ENCODE measurements at places on chromosomes 7 and 10. TPM values are rescaled to one million over a fixed set of nuclear protein-coding genes. Genes with fewer than 3 reads are reported as not detected.

The OR6V1 gene
- not detected for total RNA-seq

DNA sequence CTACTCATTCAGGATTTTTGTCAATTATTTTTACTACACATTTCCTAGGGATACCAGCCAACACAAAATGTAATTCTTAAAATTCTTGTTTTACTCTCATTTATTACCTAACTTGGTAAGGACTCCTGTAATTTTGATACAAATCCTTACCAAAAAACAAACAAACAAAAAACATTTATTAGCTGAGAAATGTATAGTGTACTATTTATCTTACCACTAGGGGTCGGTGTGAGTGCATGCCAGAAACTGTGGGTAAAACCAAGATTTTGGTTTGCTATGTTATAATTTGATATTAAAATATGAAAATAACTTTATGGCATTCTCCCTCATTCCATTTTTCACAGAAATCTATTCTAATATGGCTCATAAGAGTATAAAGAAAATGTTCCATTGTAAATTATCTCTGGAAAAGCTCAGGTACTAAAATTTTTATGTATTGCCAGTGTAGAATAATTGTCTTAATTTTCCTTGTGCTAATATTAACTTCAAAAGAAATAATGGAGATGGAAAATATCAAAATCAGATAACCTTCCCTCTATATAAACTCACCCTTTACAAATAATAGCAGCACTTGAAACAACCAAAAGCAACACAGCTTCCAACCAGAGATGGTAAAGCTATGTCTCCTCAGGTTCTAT lies 290.8 kb upstream of the PCDH15 start:
- no peak for DNase-seq
- H3K36me3 ChIP-seq, result no peaks in the 10 kb centered on the region
- no peaks in the 10 kb centered on the region for H3K4me1 ChIP-seq
- H3K4me3 ChIP-seq, result no peak overlapping the region
- H3K27ac ChIP-seq, result no peak overlapping the region

The PPP1R9A gene
- 4.1 TPM for total RNA-seq

DNA sequence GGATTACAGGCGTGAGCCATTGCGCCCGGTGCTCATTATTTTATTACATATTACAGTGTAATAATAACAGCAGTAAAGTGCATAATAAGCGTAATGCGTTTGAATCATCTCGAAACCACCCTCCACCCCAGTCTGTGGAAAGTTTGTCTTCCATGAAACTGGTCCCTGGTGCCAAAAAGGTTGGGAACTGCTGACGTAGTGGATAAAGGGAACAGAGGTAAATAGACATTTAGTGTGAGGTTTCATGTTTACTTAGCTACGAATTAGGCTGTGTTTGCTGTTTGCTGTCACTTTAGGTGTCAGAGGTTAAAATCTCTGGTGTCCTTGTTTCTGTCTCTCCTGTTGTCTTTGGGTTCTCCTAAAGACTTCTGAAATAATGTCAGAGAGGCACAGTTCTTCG lies 60.3 kb upstream of the SLC39A12 start:
- H3K27ac ChIP-seq, result no peak overlapping the region
- no peaks in the 10 kb centered on the region for H3K36me3 ChIP-seq
- H3K4me1 ChIP-seq, result no peaks in the 10 kb centered on the region
- H3K27me3 ChIP-seq, result no peaks in the 10 kb centered on the region

- H3K27ac ChIP-seq, result no peak overlapping the region
- H3K27me3 ChIP-seq, result no peaks in the 10 kb centered on the region
- no peaks in the 10 kb centered on the region for H3K36me3 ChIP-seq
These were observed 36.7 kb upstream of the PRPS1L1 start for GRCh38 chr7:18064242-18064838.

The MSS51 gene
- 1.4 TPM for total RNA-seq

The SPDYE11 gene
- not detected for total RNA-seq

GRCh38 chr7:19932549-19933249 lies 159.3 kb upstream of the TMEM196 start:
- H3K36me3 ChIP-seq, result no peaks in the 10 kb centered on the region
- no peaks in the 10 kb centered on the region for H3K4me1 ChIP-seq
- no peak for DNase-seq

DNA sequence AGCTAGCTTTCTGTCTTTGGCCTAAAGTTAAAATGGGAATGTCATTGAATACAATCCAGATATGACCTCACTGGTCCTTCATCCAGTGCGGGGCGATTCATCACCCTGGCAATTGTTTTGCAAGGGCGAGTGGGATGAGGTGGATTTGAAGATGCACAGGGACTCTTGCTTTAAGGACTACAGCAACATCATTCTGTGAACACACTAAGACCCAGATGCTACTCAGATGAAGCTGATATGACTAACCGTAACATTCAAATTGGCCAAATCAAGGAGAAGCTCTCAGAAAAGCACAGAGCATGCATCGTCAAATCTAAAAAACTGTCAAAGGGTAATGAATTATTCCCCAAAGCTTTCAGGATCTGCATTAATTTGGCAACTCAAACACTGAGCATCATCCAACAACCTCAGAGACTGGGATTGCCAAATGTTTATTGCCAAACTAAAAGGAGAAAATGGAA lies 12.8 kb downstream of the CPA1 start:
- H3K27me3 ChIP-seq, result no peaks in the 10 kb centered on the region
- no peak overlapping the region for H3K27ac ChIP-seq
- no peaks in the 10 kb centered on the region for H3K36me3 ChIP-seq
- DNase-seq, result no peak
- no peaks in the 10 kb centered on the region for H3K4me1 ChIP-seq
- no peak overlapping the region for H3K4me3 ChIP-seq

DNA sequence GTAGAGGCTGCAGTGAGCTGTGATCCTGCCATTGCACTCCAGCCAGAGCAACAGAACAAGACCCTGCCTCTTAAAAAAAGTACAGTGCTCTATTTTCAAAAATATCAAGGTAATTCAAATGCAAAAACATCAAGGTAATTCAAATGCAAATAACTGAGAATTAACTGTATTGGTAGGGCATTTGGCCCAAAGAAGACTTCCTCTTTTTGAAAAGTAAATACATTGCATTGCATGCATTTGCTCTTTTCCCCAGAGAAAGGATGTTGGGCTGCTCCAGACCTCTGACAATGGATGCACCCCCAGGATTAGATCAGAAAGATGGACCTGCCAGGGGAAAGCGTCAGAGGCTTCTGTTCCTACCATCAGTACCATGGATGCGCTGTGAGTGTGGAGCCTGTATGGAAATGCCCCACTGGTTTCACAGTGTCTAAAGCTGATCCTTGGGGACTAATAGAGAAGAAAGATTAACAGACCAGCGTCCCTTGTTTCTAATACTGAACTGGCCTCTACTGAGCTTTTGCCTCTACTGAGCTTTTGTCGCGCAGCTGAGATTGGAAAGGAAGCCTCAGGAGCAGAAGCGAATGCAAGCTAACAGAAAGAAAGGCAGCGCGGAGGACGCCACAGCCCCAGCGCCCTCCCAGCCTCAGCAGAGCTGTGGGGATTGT lies 93.5 kb upstream of the LYZL2 start:
- DNase-seq, result no peak
- H3K27me3 ChIP-seq, result no peaks in the 10 kb centered on the region
- H3K36me3 ChIP-seq, result no peaks in the 10 kb centered on the region

- H3K4me3 ChIP-seq, result no peak overlapping the region
- peaks cover 3% of the 10 kb centered on the region for H3K27me3 ChIP-seq
- H3K27ac ChIP-seq, result no peak overlapping the region
- H3K4me1 ChIP-seq, result peaks cover 18% of the 10 kb centered on the region
- DNase-seq, result no peak
- H3K36me3 ChIP-seq, result peaks cover 5% of the 10 kb centered on the region
These were observed 3.5 kb downstream of the VGF start for GRCh38 chr7:101161692-101162471.

GRCh38 chr7:149558149-149558861 lies 60.7 kb upstream of the ZNF746 start:
- H3K4me1 ChIP-seq, result no peaks in the 10 kb centered on the region
- no peaks in the 10 kb centered on the region for H3K36me3 ChIP-seq

DNA sequence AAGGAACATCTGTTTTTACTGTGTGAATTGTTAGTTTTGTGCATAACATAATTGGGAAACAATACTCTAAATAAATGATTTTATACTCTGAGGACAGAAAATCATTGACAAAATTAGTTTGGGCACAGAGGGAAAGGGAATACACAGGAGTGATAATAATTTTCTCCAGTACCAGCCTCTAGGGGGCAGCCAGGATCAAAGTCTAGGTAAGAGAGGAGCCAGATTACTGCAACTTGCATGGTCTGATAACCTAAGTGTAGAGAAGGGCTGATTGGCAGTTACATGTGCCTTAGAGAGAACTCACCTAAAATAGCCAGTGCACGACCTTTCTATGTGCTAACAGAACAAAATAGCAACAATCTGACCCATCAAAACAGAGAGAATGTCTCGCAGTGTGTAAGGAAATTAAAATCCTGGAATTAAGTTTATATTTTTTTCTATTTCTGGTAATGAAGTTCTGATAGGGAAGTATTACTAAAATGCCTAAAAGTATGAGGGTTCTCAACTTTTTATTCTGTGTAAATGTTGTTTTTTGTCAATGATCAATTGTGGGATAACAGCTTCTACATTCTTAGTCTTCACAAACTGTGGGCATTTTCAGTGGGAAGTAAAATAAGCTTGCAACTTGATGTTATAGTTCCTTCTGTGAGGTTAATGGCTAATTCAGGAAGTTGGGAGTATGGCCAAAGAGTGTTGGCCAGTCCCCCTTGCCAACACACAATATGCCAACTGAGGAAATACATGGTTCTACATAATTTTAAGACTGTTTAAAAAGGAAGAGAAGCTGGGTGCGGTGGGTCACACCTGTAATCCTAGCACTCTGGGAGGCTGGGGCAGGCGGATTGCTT lies 66.4 kb downstream of the EXOC6 start:
- no peak overlapping the region for H3K4me3 ChIP-seq
- H3K4me1 ChIP-seq, result no peaks in the 10 kb centered on the region
- no peaks in the 10 kb centered on the region for H3K36me3 ChIP-seq
- H3K27ac ChIP-seq, result no peak overlapping the region
- H3K27me3 ChIP-seq, result no peaks in the 10 kb centered on the region
- peak; percentile 58 for DNase-seq

The SEMA3A gene
- total RNA-seq, result 0.25 TPM

- no peaks in the 10 kb centered on the region for H3K4me1 ChIP-seq
- no peak for DNase-seq
- no peaks in the 10 kb centered on the region for H3K36me3 ChIP-seq
- H3K4me3 ChIP-seq, result no peak overlapping the region
- no peak overlapping the region for H3K27ac ChIP-seq
These were observed 84.6 kb upstream of the LYZL1 start for GRCh38 chr10:29204070-29204800.

The FAM241B gene
- total RNA-seq, result 0.89 TPM

DNA sequence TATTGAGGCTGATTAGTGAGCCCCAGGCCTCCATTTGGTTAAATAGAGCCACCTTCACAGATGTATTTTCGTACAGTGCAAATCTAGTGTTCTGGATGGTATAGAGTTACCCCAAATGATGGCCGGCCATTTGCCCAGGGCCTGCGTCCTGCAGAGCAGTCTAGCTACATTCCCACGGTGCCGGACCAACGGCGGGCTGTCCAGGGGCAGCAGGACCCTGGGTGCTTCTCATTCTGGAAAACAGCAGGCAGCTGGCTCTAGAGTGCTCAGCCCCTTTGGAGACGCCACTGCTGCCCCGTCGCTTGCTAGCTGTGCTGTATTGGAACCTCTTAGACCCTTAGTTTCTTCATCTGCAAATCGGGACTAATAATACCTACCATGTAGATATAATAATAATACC lies 149.1 kb downstream of the RGS10 start:
- DNase-seq, result no peak
- H3K36me3 ChIP-seq, result no peaks in the 10 kb centered on the region
- H3K4me1 ChIP-seq, result no peaks in the 10 kb centered on the region
- H3K4me3 ChIP-seq, result no peak overlapping the region
- no peaks in the 10 kb centered on the region for H3K27me3 ChIP-seq
- H3K27ac ChIP-seq, result no peak overlapping the region

The OR6B1 gene
- not detected for total RNA-seq

DNA sequence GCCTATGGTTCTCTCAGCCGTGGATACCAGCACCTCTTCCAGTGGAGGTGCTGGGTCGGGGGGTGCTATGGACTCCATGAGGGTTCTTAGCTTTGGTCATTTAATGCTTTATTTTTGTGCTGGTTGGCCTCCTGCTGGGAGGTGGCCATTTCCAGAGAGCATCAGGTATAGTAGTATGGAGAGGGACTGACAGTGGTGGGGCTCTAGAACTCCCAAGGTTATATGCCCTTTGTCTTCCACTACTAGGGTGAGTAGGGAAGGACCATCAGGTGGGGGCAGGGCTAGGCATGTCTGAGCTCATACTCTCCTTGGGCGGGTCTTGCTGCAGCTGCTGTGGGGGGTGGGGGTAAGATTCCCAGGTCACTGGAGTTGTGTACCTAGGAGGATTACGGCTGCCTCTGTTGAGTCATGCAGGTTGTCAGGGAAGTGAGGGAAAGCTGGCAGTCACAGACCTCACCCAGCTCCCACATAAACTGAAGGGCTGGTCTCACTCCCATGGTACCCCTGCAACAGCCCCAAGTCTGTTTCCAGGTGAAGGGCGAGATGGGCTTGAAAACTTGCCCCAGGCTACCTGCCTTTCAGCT lies 763.2 kb upstream of the LRRTM3 start:
- no peaks in the 10 kb centered on the region for H3K36me3 ChIP-seq
- no peak overlapping the region for H3K4me3 ChIP-seq
- H3K4me1 ChIP-seq, result no peaks in the 10 kb centered on the region
- H3K27me3 ChIP-seq, result no peaks in the 10 kb centered on the region
- H3K27ac ChIP-seq, result no peak overlapping the region

DNA sequence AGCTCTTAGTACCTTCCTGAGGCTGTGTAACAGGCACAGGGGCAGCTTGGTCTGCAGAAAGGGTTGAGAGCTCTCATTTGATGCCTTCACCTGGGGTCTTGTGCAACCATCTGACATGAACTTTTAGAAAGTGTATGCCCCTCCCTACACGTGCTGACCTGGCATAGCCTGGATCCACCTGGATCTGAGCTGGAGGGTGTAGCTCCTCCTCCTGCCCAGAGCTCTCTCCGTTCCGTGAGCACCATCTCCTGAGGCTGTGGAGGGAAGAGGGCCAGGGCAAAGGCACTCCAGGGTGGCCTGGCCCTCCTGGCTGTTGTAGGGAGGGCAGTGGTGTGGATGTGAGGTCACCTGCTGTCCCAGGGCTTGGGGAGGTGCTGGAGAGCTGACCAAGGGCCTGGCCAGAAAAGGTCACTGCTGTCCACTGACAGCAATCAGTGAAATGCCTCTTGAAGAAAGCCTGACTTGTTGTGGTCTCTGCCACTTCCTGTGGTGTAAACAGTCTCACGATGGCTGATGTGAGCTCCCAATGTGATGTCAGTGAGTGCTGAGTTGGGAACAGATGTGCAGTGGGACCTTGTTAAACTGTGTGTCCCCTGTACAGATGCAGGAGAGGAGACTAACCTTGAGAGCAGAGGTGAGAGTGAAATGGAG lies 23.0 kb downstream of the AMZ1 start:
- H3K4me3 ChIP-seq, result no peak overlapping the region
- no peaks in the 10 kb centered on the region for H3K27me3 ChIP-seq
- H3K36me3 ChIP-seq, result no peaks in the 10 kb centered on the region
- H3K4me1 ChIP-seq, result peaks cover 1% of the 10 kb centered on the region
- no peak overlapping the region for H3K27ac ChIP-seq
- no peak for DNase-seq
